ENCODE measurements at places on chromosomes 1 and 21.

GRCh38 chr1:22347854-22348760 lies 103.5 kb upstream of the ZBTB40 start:
- no peak for DNase-seq

- DNase-seq = no peak
Observed at GRCh38 chr1:58966917-58967740, 183.3 kb upstream of the JUN start.

DNA sequence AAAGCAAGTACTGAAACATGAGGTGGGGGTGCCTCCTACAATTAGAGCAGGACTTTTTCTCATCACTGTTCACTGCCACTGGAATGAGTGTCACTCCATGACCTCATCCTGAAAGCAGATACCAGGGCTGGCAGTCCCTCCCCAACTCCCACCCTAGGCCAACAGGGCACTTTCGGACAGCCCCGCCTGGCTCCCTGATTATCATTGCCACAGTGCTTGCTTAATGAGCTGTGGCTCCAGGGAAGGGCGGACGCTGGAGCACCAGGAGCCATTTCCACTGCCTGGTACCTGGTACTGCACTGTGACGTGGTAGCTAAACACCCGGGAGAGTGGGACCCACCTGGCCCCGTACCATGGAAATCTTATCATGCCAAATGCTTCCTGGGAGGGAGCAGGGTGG lies 22.3 kb downstream of the SLC9A1 start:
- no peak for DNase-seq

DNA sequence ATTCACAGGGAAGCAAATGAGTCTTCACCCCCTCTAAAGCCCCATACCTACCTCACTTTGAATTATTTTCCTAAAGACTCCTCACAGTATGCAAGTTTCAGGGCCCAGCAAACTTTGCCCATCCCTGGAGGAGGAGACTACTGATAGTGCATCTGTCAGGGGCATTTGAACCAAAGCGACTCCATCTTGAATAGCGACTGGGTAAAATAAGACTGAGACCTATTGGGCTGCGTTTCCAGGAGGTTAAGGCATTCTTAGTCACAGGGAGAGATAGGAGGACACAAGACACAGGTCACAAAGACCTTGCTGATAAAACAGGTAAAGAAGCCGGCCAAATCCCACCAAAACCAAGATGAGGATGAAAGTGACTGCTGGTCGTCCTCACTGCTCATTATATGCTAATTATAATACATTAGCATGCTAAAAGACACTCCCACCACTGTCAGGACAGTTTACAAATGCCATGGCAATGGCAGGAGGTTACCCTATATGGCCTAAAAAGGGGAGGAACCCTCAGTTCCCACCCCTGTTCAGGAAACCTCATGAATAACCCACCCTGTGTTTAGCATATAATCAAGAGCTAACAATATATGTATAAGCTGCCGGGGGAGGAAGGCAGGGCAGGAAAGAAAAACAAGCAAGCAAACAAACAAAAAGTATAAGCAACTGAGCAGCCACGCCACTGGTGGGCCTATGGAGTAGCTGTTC lies 3.3 kb upstream of the PKNOX1 start:
- no peak for DNase-seq

- DNase-seq = no peak
Observed at GRCh38 chr21:26637201-26637745, 64.2 kb upstream of the CYYR1 start.

- no peak for DNase-seq
Observed at GRCh38 chr1:94332952-94333351, 85.2 kb upstream of the ABCD3 start.

GRCh38 chr1:35255276-35255675 lies 13.2 kb upstream of the ZMYM4 start:
- DNase-seq = no peak

DNA sequence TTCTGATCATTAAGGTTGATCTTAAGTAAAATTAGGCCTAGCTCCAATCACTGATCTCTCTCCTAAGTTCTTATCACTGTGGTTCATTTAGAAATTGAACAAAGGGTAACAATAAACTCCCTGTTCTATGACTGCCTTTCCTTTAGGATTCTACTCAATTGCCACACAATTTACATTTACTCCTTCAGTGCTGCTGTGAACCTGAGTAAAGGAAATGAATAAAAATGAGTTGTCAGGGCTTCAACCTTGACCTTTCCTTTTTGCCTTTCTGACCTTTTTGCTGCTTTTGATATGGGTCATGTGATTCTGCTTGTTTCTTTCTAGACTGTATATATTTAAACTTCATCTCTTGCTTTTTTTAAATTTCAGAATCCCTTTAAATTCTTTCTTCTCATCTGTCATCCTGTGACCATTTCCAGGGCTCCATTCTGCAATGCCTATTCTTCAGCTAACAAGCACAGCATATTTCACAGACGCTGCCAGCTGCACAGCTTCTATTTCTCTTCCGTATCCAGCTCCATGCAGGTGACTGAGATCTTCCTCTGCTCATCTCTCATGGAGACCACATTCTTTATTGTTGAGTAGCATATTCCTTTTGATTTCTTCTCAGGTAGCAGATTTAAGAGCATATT lies 3.2 kb downstream of the LRRC8B start:
- DNase-seq = no peak

GRCh38 chr1:38292969-38293368 lies 246.4 kb upstream of the POU3F1 start:
- no peak for DNase-seq

GRCh38 chr1:108071601-108072000 lies 106.6 kb upstream of the VAV3 start:
- DNase-seq = no peak

DNA sequence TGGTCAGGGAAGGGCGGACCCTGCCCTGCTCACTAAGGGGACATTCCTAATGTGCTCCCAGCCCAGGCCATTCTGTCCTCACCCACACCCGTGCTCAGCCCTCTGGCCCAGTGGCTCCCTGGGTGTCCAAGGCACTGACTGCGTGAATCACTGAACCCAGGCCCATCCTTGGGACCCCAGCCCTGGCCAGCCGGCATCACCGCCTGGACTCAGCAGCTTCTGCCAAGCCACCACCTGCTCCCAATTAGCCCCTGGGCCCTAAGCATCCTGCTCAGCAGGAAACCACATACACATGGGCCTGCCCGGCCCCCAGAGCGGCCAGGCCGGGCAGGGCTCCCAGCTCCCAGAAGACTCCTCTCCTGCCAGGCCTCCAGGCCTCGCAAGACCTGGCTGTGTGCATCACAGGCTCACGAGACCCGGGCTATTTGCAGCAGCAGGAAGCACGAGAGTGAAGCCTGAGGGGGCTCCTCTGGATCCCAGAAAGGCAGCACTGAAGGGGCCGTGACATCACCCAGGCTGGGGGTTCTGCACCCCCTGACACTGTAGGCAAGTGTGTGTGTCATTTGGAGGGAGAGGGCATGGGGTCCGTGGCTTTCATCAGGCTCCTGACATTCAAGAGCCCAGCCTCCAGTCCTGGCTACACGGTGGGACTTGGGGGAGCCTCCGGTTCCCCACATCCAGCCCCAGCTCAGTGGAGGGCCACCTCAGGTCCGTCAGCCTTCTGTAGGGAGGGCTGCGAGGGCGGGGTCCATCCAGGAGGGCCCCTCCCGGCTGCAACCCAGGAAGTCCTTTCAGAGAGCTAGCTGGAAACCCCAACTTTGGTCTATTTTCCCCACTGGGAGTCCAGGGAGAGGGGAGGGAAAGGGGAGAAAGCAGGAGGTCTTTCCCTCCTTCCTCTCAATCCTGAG lies 1.6 kb downstream of the MFAP2 start:
- DNase-seq = no peak

DNA sequence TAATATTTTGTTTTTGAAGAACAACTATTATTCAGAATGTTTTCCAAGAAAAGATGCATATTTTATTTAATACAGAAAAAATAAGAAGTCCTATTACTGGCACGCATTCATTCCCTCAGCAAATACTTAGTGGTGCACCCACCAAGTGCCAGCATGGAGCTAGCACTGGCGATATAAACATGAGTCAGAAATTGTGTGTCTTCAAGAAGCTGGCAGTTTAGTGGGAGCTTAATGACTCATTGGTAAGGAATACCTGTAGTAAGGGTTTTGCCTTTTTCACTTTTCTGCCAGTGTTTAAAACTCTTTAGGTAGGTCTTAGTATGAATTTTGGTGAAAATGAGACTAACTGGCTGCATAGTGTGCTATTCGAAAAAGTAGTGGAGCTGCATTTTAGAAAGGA lies 6.3 kb downstream of the MAGI3 start:
- no peak for DNase-seq

DNA sequence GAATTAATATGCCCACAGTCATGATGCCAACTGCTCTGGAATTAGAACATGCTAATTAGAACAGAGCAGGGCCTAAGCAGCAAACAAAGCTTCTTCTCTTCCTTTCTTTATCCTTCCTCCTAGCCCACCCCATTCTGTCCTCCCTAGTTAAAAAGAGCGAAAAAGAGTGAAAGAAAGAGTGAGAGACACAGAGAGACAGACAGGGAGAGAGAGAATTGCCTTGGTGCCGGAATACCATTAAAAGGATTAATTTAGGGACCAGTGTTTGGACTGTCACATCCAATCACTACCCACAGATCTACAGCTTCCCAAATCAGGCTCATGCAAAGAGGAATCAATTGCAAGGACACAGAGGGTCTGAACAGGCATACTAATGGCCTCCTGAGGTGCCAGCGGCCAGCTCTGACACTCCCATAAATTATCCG lies 7.0 kb downstream of the ERI3 start:
- no peak for DNase-seq

- DNase-seq = no peak
Observed at GRCh38 chr21:16040601-16041000, 310.8 kb downstream of the USP25 start.

GRCh38 chr1:175620376-175620775 lies 123.0 kb downstream of the TNR start:
- DNase-seq = no peak

- no peak for DNase-seq
Observed at GRCh38 chr1:206878456-206878855, 13.0 kb downstream of the IL20 start.

DNA sequence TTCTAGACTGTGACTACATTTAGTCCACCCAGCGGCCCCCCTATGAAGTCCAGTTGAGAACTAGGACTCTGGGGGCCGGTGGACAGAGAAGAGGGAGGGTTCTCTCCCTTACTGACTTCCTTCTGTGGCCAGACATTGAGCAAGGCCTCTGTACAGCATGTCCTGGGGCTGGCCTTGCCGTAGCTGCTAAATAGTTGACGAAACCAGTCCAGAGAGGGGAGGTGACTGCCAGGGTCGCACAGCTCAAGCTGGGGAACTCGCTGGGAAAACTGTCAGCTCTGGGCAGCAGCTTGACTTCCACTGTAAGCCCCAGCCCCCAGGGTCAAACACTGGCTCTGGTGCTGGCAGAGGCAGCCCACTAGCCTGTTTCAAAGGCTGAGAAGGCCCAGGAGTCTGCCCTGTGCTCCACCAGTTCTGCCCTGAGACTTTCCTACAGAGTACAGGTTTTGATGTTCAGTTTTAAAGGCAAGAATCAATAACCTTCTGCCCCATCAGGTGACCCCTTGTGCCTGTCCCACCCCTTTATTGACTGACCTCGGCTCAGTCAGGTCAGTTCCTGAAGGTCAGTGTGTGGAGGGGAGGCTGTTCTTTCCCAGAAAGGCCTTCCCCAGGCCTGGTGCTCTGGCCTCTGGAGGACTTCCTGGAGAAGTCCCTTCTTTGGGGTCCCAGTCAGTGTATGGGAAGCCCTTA lies 14.1 kb downstream of the PCSK9 start:
- DNase-seq = no peak

- DNase-seq = no peak
Observed at GRCh38 chr1:195005338-195005737, 1602.9 kb downstream of the KCNT2 start.

- no peak for DNase-seq
Observed at GRCh38 chr1:61299463-61299862, 217.1 kb downstream of the NFIA start.

DNA sequence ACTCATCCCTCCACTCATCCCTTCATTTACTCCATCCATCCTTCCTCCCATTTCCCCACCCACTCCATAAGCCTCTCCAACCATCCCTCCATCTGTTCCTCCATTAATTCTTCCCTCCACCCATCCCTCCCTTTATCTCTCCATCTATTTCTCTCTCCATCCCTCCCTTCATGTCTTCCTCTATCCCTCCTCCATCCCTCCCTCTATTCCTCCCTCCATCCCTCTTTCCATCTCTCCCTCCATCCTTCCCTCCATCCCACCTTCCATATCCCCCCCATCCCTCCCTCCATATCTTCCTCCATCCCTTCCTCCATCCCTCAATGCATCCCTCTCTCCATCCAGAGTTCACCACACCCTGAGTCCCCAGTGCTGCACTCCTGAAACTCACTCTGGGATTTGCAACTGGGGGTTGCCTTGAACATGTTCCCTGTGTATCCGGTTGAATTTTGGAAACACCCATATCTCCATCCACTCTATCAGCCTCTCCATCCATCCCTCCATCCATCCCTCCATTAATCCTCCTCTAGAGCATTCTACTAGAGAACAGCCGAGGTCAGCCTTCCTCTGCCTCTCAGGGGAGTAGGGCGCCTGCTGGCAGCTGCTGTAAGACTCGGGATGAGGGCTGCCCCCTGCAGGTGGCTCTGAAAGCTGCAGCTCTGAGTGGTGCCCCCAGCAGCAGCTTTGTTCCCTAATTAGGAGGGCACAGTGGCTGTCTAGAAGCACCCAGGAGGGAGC lies 39.4 kb downstream of the ABCG1 start:
- DNase-seq = peak; percentile 58

GRCh38 chr1:47021070-47021469 lies 2.4 kb upstream of the CYP4X1 start:
- no peak for DNase-seq

DNA sequence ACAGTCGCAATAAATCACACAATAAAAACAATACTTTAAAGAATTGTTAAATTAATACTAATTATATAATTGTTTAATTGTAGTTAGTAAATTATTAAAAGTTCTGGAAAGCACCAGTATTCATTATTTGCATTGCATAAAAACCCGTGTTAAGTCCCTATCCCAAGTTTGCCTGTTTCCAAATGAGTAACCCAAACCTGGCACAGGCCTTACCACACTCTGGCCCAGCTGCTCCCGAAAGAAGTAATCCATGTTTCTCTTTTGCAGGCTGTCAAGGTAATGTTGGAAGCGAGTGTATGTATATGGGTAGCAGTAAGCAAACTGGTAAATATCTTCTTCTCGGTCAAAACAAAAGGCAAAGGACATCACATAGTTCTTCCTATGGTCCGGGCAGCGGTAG lies 268.7 kb upstream of the BEND5 start:
- no peak for DNase-seq

DNA sequence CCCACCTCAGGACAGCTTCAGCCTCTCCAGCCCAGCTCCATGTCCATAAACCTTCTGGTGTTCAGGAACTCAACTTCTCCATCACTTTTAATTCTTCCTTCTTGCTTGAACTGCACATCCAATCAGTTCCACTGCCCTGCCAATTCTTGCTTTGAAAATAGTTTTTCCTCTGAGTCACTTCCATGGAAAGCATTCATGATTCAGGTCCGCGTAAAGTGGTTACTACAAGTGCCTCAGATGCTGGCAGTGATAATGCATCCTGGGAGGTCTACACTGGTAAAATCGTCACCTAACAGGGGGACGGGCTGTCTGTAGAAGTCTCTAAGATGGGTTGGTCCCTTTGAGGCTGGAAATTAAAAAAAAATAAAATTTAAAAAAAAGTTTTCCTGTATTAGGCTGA lies 25.9 kb upstream of the RCAN1 start:
- DNase-seq = no peak

- DNase-seq = no peak
Observed at GRCh38 chr1:10724948-10725847, 71.2 kb downstream of the CASZ1 start.

- no peak for DNase-seq
Observed at GRCh38 chr1:60880202-60880601, 202.2 kb upstream of the NFIA start.
